ENCODE measurements at places on chromosomes 4 and X. TPM values are rescaled to one million over a fixed set of nuclear protein-coding genes. Genes with fewer than 3 reads are reported as not detected.

- H3K36me3 ChIP-seq = no peaks in the 10 kb centered on the region
- no peaks in the 10 kb centered on the region for H3K27me3 ChIP-seq
- H3K4me3 ChIP-seq = no peak overlapping the region
- no peak overlapping the region for H3K27ac ChIP-seq
- no peak for DNase-seq
- H3K4me1 ChIP-seq = no peaks in the 10 kb centered on the region
These were observed 40.8 kb upstream of the GRPR start for GRCh38 chrX:16082470-16083085.

GRCh38 chr4:95462921-95463320 is 85.9 kb downstream of the UNC5C start:
- no peak overlapping the region for H3K4me3 ChIP-seq
- no peaks in the 10 kb centered on the region for H3K4me1 ChIP-seq
- no peak for DNase-seq
- no peak overlapping the region for H3K27ac ChIP-seq
- H3K27me3 ChIP-seq = no peaks in the 10 kb centered on the region
- no peaks in the 10 kb centered on the region for H3K36me3 ChIP-seq

DNA sequence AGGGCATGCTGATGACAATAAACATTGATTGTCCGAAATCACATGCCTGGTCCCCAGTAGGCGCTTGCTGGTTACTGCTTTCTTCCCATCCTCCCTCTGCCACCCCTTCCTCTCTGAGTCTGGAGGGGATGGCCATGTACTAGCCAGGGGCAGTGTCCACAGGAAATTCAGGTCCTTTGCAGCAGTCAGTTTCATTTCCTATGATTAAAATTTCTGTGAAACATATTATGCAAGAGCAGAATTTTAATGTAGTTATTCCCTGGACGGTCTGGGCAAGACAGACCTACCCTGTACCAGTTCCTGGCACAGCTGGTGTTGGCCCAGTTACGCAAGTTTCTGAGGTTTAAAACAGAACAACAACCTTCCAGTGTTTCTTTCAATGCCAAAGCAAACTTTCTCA is 28.2 kb upstream of the TLR2 start:
- no peaks in the 10 kb centered on the region for H3K36me3 ChIP-seq
- no peak overlapping the region for H3K4me3 ChIP-seq
- H3K27me3 ChIP-seq = no peaks in the 10 kb centered on the region
- H3K27ac ChIP-seq = no peak overlapping the region
- H3K4me1 ChIP-seq = peaks cover 17% of the 10 kb centered on the region

DNA sequence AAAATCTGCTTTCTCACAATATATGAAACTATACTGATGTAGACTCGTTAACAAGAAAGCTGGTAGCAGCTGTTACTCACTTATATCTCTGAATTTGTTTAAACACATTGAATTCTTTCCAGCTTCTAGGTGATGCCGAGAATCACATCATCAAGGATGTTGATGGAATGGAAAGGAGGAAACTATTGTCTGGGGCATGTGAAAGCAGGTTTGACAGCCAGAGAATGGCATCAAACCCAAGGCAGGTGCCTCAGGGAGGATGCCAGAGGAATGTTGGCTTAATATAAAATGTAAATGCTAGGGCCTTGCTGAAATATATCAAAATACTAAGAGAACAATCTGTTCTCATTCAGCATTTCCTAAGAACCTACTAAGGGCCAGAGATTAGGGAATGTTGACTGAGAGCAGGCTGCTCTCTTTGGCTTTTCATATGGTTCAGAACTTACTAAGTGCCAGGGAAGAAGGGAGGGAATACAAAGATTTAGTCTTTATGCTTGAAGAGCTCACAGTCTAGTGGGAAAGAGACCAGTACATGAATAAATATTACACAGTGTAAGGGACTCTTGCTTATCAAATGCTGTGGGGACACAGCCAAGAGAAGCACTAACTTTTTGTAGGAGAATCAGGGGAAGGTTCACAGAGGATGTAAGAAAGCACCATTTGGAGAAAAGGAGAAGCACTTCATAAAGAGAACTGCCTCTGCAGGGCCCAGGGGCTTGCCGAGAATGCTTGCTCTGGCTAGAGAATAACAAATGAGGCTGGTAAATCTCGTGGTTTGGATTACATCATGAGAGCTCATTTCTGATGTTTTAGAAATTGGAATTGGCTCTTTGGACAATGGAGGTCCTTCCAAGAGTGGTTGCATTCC is 14.7 kb downstream of the SLIT2 start:
- no peak overlapping the region for H3K27ac ChIP-seq
- H3K36me3 ChIP-seq = no peaks in the 10 kb centered on the region
- no peaks in the 10 kb centered on the region for H3K27me3 ChIP-seq
- H3K4me3 ChIP-seq = no peak overlapping the region
- DNase-seq = no peak

DNA sequence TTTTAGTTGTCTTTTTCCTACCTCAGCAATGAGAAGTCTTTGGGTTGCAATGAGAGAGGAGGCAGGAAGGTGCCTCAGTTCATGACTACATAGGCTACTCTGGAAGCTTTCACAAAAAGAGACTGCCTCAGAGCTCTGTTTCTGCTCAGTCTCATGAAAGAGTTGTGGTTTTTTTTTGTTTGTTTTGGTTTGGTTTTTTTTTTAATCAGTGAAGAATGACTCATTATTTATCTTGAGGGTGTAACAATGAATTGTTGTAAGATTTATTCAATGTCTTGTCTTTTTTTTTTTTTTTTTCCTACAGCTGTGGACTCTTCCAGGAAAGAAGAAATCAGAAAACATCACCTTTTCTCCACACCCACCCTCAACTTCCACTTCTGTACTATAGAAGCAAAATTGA is 67.5 kb upstream of the CXCL13 start:
- no peak overlapping the region for H3K4me3 ChIP-seq
- H3K27me3 ChIP-seq = no peaks in the 10 kb centered on the region
- DNase-seq = no peak
- no peaks in the 10 kb centered on the region for H3K36me3 ChIP-seq
- H3K4me1 ChIP-seq = no peaks in the 10 kb centered on the region

DNA sequence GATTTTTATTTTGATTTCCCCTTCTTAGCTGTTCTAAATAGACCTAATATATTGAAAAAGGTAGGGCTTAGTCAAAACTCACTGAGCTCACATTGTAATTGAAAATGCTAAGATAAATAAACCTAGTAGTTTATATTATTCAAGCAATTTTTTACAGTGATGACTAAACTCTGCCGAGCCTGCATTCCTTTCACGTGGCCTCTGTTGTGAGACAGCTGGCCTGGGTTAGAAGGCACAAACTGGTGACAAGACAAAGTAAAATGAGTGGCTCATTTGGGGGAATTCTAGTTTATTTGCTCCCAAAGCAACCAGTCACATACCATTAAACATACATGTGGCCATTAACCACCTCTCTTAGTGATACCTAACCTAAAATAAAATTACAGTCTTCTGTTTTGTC is 169.4 kb upstream of the TEX13C start:
- H3K36me3 ChIP-seq = no peaks in the 10 kb centered on the region
- no peak overlapping the region for H3K4me3 ChIP-seq
- no peak for DNase-seq
- no peaks in the 10 kb centered on the region for H3K4me1 ChIP-seq
- no peaks in the 10 kb centered on the region for H3K27me3 ChIP-seq

DNA sequence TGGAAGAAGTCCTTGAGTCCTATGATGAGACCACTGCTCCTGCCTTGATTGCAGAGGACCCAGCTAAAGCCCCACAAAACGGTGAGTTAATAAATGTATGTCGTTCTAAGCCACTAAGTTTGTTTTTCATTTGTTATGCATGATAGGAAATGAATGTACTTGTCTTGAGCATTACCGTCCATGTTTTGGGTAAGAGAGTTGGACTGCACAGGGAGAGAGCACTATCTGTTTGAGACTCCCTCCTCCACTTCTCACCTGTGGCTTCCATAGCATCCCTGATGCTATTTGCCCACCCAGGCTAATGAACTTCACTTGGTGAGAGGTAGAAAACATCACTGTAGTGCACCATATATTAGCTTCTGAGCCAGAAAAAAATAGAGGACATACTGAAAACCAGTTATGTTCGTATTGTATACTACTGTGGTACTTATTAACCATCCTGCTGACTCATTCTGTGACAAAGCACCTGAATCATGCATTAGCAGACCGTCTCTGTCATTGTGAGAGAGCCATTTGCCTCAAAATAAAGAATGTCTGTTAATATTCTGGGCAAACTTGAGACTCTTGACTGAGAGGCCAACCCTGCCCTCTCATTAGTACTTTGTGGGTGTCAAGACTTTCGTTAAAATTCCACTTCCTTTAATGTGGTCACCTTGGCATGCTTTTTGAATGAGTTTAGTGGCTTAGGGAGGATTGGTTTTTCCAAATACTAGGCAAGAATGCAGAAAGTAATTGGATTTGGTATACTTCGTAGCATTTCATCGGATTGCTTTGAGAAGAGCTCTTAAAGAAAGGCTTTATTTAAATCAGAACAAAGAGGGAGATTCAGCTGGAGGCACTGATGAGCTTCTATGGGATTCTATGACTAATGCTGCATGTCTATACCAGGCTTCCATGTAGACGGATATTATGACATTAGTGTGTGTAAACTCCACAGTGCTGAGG is 99.3 kb upstream of the GRPR start:
- no peaks in the 10 kb centered on the region for H3K4me1 ChIP-seq
- H3K4me3 ChIP-seq = no peak overlapping the region
- no peaks in the 10 kb centered on the region for H3K27me3 ChIP-seq
- no peak for DNase-seq

DNA sequence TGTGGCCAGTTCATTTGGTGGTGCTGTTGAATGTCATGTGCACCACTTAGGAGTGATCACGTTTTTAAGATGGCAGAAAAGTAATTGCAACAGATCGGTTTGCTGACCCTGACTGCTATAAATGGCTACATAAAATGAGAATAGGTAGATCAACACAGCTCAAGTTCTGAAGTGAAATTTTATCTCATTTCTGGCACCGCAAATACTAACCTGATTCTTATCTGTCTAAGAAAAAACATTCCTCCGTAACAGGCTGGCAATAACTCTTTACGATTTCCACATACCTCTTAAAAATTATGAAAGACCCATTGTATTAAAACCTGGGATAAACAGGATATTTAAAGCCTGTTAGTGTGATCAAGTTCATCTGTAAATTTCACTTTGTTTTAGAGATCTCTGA is 387.5 kb downstream of the PDGFC start:
- H3K27me3 ChIP-seq = no peaks in the 10 kb centered on the region
- no peak overlapping the region for H3K4me3 ChIP-seq
- no peak for DNase-seq
- H3K36me3 ChIP-seq = no peaks in the 10 kb centered on the region
- no peaks in the 10 kb centered on the region for H3K4me1 ChIP-seq
- no peak overlapping the region for H3K27ac ChIP-seq

GRCh38 chr4:77493120-77493752 is 112.4 kb upstream of the CXCL13 start:
- no peak overlapping the region for H3K27ac ChIP-seq
- H3K4me1 ChIP-seq = no peaks in the 10 kb centered on the region
- no peaks in the 10 kb centered on the region for H3K27me3 ChIP-seq
- DNase-seq = no peak
- H3K36me3 ChIP-seq = no peaks in the 10 kb centered on the region
- H3K4me3 ChIP-seq = no peak overlapping the region

DNA sequence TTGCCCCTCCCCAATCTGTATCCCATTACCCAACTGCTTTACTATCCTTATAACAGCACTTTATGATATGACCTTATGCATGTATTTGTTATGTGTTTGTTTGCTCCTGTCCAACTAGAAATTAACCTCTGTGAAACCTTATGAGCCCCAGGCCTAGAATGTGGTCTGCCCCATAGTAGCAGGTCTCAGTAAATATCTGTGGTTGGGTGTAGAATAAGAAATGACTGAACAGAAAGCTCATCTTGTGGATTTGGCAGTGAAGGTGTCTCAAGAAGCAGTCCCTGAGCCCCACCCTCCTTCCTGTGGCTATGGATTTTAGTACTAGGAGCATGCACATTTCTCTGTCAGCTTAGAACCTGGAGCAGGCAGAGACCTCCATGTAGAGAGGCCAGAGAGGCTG is 229.0 kb upstream of the LCORL start:
- no peak overlapping the region for H3K27ac ChIP-seq
- H3K36me3 ChIP-seq = no peaks in the 10 kb centered on the region
- no peaks in the 10 kb centered on the region for H3K4me1 ChIP-seq
- DNase-seq = no peak

DNA sequence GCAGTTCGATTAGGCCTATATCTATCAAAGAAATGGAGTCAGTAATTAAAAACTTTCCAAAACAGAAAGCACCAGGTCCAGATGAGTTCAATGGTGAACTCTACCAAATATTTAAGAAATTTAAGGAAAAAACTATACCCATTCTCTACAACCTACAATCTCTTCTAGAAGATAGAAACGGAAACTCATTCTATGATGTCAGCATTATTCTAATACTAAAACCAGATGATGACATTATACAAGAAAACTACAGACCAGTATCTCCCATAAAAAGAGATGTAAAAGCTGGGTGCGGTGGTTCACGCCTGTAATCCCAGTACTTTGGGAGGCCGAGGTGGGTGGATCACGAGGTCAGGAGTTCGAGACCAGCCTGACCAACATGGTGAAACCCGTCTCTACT is 29.5 kb upstream of the BDH2 start:
- no peaks in the 10 kb centered on the region for H3K27me3 ChIP-seq
- no peaks in the 10 kb centered on the region for H3K36me3 ChIP-seq
- H3K4me3 ChIP-seq = no peak overlapping the region
- no peaks in the 10 kb centered on the region for H3K4me1 ChIP-seq

- H3K27me3 ChIP-seq = no peaks in the 10 kb centered on the region
- peaks cover 56% of the 10 kb centered on the region for H3K4me1 ChIP-seq
- peak within 1 kb of the TSS; percentile 99 for H3K4me3 ChIP-seq
- peak within 1 kb of the TSS; percentile 99 for H3K27ac ChIP-seq
- DNase-seq = peak; percentile 93
These were observed at the start of gene MRPL1 for GRCh38 chr4:77862478-77863216. TSS of gene MRPL1 (plus strand) at chr4:77862830. CDS start at chr4:77862849, 19 bp downstream.

- H3K27ac ChIP-seq = no peak overlapping the region
- H3K4me3 ChIP-seq = no peak overlapping the region
- no peak for DNase-seq
- H3K36me3 ChIP-seq = no peaks in the 10 kb centered on the region
- H3K27me3 ChIP-seq = no peaks in the 10 kb centered on the region
These were observed 107.2 kb downstream of the GASK1B start for GRCh38 chr4:158065603-158066002.

GRCh38 chr4:134747108-134747805 is 545.7 kb upstream of the PABPC4L start:
- H3K27me3 ChIP-seq = no peaks in the 10 kb centered on the region
- no peak overlapping the region for H3K27ac ChIP-seq
- no peaks in the 10 kb centered on the region for H3K36me3 ChIP-seq
- H3K4me1 ChIP-seq = no peaks in the 10 kb centered on the region
- H3K4me3 ChIP-seq = no peak overlapping the region

GRCh38 chr4:4440333-4441061 is 53.6 kb downstream of the NSG1 start:
- no peak overlapping the region for H3K4me3 ChIP-seq
- no peak overlapping the region for H3K27ac ChIP-seq
- H3K4me1 ChIP-seq = no peaks in the 10 kb centered on the region
- H3K27me3 ChIP-seq = no peaks in the 10 kb centered on the region
- peaks cover 16% of the 10 kb centered on the region for H3K36me3 ChIP-seq
- DNase-seq = no peak

The SPANXB1 gene
- total RNA-seq = not detected

The UGT2A2 gene
- not detected for total RNA-seq
